ENCODE measurements at places on chromosomes 4 and X.

DNA sequence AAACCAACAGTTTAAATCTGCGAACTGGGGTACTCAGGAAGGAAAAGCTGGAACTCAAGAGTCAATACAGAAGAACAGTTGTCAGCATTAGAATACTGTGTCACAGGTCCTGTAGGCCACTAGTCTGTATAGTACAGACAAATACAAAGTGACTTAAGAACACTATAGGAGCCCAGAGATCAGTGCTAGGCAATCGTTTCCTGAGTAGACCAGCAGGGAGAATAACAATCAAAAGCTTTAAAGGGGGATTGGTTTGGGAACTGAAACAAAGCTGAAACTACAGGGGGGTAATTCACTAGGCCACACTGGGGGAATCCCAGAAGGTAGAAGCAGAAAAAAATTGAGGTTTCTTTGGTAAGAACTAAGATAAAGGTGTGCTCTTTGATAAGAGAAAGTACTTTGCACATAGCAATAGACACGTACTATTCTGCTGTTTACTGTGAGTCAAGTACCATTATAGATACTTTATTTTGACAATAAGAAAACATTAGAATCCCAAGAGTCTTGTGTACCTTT is 339.7 kb downstream of the PCDH19 start:
- DNase-seq = no peak

GRCh38 chrX:77426811-77427210 is 20.4 kb upstream of the FGF16 start:
- no peak for DNase-seq

DNA sequence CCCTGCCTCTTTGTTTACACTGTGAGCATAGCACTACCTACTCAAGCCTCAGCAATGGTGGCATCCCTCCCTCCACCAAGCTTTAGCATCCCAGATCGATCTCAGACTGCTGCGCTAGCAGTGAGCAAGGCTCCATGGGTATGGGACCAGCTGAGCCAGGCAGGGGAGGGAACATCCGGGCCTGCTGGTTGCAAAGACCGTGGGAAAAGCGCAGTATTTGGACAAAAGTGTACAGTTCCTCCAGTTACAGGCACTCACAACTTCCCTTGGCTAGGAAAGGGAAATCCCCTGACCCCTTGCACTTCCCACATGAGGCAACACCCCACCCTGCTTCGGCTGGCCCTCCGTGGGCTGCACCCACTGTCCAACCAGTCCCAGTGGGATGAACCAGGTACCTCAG is 26.5 kb downstream of the EGF start:
- DNase-seq = no peak

GRCh38 chrX:66731398-66731797 is 92.5 kb upstream of the EDA2R start:
- DNase-seq = no peak

DNA sequence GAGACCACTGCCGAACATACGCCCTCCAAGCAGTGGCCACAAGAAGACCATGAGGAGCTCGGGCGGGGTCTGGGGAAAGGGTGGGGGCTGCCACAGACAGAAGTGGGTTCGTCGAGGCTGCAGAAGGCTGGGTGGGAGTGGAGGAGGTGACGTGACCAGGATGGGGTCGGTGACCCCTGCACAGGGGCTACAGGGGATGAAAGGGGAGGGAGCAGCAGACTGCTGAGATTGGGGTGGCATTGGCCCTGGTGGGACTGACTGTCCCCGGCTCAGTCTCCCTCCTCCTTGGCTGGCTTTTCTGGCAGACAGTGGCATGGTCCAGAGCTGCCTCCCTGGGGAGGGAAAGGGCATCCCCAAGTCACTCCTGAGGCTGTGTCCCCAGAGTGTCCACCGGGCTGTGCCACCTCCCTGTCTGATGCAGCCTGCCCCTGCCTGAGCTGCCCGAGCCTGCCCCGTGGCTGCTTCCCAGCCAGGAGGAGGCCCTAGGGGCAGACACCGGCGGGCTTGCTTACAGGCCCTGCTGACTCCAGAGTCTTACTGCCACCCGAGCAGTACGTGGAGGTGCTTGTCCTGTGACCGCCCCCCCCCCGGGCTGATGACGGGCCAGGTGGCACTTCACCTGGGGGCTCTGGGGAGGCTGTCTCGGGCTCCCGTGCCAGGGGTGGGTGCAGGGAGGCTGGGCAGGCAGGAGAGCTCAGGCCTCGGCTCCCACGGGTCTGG is 7.2 kb downstream of the SH3BP2 start:
- no peak for DNase-seq

GRCh38 chrX:154355776-154356140 is 18.7 kb downstream of the FLNA start:
- DNase-seq = no peak

GRCh38 chrX:69630147-69630546 is 14.2 kb downstream of the EDA start:
- no peak for DNase-seq

- DNase-seq = no peak
Measured at GRCh38 chr4:84362896-84363655, 136.0 kb downstream of the NKX6-1 start.

DNA sequence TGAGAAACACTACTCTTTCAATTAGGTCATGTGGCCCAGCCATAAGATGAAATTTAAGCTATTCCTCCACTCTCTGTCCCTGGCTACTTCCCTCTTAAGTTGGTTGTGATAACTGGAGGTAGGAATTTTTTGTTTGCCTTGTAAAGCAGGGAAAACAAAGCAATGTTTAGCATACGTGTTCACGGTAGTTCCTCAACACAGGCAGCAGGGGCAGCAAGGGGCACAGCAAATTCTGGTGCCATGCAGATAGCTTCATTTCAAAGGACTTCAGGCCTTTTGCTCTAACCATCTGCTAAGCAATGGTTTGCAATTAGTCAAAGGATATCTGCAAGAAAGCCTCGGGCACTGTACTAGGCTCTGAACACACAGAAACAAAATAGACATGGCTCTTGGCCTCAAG is 330.2 kb downstream of the ZIC3 start:
- DNase-seq = no peak

DNA sequence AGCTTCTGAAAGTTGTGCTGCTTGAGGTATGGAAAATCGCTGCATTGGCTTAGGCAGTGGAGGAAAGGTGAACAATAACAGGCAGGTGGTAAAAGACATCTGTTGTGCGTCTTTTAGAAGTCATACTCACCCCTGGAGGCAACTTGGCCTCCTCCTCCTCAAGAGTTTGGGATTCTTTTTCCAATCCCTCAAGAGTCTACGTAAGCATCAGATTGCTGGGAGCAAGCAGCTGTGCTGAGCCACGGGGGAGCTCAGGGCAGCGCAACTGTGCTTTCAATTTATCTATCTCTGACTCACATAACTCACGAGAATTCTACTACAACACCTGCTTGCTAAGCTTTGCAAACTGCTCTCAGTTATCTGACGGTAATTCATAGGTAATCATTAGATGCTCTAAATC is 6.4 kb upstream of the RBMX2 start:
- DNase-seq = no peak

- DNase-seq = no peak
Measured at GRCh38 chrX:154373340-154374306, 811 bp downstream of the FLNA start.

- DNase-seq = no peak
Measured at GRCh38 chr4:176775338-176775737, 17.4 kb downstream of the VEGFC start.

DNA sequence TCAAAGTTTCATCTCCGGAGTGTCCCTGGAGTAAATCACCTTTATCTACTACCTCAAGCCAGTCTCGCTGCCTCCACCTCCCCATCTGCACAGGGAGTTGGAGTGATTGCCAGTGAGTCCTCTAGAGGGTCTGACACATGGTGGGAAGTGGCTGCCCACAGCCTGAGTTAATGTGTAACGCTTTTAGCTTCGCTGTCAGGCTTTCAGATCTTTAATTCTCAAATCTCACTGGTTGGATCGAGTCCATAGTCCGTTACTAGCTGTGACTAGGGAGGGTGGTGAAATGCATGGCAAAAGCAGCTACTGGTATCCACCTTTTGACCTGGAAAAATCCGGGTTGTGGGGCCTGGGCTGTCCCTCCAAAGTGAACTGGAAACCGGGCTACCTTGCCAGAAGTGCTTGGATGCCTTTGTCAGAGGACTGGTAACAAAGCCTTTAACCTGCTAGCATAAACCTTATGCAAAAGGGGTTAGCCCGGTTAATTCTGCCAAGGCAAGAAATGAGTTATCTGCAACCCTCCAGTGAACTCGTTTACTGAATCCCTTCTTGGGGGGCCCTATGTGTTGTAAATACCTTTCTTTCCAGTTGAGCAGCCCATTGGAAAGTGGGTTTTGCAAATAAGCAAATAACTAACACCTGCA is 5.1 kb upstream of the WDR1 start:
- DNase-seq = no peak

DNA sequence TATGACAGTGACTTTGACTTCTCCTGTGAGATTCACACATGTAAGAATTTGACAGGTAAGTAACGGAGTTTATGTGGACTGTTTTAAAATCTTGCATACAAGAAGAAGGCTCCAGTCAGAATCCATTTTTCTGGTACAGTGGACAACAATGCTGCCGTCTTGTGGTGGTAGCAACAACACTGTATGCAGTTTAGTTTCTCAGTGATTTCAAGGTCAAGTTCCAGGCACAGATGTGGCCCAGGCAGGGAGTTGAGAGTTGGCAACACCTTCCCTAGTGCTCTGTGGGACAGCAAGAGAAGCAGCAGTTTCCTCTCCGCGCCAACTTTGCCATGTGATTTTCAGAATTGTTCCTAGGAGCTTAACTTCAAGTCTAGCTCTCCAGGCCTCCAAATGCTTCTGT is 56.0 kb upstream of the STPG2 start:
- DNase-seq = no peak

DNA sequence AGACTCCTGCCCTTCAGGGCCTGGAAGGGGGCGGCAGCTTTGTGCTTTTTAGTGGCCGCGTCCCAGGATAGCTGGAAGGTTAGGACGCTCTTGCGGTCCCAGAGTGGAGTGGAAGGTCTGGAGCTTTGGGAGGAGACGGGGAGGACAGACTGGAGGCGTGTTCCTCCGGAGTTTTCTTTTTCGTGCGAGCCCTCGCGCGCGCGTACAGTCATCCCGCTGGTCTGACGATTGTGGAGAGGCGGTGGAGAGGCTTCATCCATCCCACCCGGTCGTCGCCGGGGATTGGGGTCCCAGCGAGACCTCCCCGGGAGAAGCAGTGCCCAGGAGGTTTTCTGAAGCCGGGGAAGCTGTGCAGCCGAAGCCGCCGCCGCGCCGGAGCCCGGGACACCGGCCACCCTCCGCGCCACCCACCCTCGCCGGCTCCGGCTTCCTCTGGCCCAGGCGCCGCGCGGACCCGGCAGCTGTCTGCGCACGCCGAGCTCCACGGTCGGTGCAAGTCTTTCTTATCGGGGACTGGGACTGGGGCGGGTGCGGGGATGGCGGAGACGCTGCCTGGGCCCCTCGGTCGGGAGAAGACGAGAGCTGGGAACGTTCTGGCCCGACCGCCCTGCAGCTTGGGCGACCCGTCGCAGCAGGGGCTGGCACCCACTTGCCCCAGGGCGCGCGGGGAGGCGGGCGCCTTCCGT is at the start of gene EDNRA:
Gene EDNRA, plus strand, starts transcription at position 207 of the 686 bp plus-strand sequence. CDS start 4,585 bp downstream, outside the sequence.
- DNase-seq = no peak

- no peak for DNase-seq
Measured at GRCh38 chr4:8241211-8241779, 28.3 kb upstream of the HTRA3 start.

DNA sequence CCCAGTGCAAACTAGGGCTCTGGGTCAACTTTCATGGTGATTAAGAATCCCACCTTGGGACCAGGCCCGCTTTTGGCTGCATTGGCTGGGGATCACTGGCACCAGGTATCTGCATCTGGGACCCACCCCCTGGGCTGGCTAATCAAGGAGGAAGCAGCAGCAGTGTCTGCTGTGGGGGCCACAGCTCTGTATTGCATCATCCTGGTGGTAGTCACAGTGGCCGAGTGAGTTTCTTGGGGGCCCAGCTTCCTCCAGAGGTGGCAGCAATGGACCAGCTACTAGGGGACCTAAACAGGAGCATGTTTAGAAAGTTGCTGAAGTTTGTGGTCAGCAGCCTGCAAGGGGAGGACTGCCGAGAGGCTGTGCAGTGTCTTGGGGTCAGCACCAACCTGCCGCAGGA is 15.7 kb downstream of the LNX1 start:
- no peak for DNase-seq

DNA sequence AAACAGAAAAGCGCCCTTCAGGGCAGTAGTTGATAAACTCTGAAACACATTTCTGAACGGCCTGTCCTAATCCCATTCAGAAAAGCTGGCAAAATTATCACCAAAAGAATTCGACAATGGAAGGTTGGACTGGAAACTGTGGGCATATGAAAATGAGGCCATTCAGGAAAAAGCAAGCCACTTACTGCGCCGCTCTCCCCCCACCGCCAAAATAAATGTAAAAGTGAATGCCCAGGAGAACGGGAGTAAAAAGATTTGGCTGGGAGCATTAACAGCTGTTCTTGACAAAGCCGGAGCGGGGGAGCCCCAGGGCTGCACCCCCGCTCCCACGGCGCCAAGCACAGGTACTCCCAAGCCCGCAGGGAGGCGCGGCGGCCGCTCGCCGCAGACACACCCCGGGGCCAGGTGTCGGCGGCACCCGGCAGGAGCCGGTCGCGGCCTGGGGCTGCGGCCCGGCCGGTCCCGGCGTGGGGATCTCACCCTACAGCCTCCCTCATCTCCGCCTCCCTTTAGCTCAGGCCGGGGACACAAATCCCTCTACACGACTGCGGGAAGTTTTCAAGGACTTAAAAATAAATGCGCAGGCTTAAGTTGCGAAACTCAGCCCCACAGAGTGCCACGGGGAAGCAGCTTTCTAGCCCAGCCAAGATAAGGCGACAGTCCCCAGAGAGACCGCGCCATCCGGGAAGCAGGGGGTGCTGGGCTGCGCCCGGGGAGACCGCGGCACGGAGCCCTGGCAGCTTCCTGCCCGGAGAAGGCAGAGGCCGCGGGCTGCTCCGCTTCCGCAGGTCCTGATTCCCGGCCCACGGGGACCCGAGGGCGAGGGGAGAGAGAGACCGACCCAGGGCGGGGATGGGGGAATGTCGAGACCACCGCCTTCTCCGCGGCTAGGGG is 593 bp downstream of the SH3RF1 start:
- DNase-seq = no peak

DNA sequence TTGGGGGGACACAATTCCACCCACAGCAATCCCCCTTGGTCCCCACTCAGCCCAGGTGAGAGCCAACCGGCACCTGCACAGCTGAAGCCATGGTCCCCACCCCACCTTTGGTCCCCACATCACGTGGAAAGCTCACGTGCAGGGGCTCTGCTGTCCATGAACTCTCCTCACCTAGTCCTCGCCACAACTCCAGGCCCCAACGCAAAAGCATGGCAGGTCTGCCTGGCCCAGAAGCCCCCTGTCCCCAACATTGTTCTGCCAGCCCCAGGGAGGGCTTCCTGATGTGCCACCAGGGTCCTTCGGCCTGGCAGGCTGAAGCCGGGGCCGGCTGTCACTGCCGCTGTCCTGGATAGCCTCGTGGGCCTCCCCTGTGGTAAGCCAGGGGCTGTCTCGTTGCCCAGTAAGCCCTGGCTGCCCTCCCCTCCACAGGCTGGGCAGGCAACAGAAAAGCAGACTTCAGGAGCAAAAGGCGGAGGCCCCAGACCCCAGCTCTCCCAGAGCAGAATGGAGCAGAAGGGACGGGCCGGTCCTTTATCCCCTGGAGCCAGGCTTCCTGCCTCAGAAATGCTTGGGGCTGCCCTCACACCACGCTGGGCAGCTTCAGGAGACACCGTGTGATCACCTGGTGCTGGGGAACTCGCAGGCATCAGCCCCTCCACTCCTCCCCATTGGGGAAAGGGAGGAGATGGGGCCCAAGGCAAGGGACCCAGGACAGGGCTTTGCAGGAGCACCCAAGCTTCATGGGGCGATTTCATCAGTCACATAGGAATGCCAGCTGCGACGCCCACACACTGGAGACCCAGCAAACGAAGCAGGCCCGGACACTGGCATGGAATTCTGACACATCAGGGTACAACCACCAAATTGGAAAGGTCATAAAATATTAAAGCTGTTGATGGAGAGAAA is 103.7 kb downstream of the ADRA2C start:
- DNase-seq = no peak

- DNase-seq = no peak
Measured at GRCh38 chrX:18422886-18423285, 2.5 kb upstream of the CDKL5 start.

Data from stimulated activated CD4-positive, alpha-beta T cell treated with anti-CD3 and anti-CD28 coated beads, TNF-alpha, amount 100 ng/mL, for 24 hours (primary cell).